ENCODE measurements at places on chromosomes 11 and 22.

DNA sequence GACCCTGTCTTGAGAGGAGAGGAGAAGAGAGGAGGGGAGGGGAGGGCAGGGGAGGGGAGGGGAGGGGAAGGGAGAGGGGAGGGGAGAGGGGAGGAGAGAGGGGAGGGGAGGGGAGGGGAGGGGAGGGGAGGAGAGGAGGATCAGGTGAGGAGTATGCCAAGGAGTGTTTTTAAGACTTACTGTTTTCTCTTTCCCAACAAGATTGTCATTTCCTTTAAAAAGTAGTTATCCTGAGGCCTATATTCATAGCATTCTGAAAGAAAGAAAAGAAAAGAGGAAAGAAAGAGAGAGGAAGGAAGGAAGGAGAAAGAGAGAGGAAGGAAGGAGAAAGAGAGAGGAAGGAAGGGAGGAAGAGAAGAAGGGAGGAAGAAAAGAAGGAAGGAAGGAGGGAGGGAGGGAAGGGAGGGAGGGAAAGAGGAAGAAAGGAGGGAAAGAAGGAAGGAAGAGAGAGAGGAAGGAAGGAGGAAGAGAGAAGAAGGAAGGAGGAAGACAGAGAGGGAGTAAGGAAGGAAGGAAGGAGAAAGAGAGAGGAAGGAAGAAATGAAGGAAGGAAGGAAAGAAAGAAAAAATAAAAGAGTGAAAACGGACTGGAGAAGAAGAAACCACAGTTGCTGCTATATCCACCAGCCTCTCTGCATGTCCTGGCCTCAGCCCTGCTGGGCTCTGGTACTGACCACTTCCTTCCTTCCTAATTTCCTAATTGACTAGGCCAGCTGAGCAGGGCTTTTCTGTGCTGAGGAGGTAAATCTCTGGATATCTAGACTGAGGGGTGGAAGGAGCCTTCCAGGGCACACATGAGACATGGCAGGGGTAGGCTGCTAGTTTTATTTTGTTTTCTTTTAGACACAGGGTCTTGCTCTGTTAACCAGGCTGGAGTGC is 1.1 kb upstream of the SAA1 start:
- DNase-seq, result no peak

- no peak for DNase-seq
These were observed 31.2 kb upstream of the C11orf87 start for GRCh38 chr11:109390752-109391151.

DNA sequence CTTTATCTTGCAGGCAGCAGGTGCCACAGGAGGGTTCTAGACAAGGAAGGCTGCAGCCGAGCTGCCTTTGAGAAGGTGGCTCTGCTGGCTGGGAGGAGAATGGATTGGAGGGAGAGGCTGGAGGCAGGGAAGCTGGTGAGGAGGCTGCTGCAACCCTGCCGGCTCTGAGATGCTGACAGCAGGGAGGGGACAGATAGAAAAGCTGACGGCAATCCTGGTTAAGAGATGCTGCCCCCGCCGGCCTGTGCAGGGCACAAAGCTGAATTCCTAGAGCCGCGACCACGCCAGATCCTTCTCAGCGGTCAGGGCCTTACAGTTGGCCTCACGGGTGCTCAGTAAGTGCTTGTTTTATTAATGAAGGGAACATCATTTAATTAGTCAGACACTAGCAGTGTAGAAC is 105.4 kb downstream of the CACNA1I start:
- no peak for DNase-seq

DNA sequence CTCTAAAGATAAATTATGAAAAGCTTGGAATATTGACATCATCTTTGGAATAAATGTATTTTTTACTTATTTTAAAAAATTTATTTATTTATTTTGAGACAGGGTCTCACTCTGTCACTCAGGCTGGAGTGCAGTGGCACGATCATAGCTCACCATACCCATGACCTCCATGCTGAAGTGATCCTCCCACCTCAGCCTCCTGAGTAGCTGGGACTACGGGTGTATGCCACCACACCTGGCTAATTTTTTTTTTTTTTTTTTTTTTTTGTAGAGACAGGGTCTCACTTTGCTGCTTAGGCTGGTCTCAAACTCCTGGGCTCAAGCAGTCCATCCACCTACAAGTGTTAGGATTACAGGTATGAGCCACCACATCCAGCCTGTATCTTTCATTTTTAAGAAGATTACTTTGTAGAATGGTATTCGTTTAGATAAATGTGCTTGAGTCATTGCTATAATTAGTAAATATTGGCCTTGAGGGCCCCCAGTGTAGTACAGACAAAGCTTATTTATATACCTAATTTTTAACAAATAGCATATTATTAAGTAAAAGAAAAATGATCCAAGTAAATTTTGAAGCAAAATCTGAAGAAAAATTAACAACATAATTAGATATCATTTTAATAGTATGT is 8.5 kb downstream of the SWAP70 start:
- no peak for DNase-seq

GRCh38 chr11:69905611-69906452 is 86.6 kb upstream of the FGF3 start:
- no peak for DNase-seq

GRCh38 chr11:11414996-11415395 is 61.9 kb upstream of the CSNK2A3 start:
- DNase-seq, result no peak

GRCh38 chr11:19866521-19866920 is 153.9 kb downstream of the NAV2 start:
- no peak for DNase-seq

GRCh38 chr22:21628386-21629254 is 1.2 kb downstream of the YDJC start:
- DNase-seq, result no peak

DNA sequence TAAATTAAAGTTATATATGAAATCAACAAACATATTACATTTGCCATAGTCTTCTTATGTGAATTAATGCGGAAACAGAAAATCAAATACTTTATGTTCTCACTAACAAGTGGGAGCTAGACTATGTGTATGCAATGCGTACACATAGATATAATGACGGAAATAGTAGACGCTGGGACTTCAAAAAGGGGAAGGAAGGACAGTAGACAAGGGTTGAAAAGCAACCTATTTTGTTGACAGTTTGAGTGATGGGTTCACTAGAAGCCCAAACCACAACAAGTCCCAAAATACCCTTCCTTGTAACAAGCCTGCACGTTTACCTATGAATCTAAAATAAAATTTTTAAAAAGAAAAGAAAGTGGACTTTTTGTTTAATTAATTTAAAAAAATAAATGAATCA is 430.8 kb upstream of the CNTN5 start:
- DNase-seq, result no peak

- peak; percentile 31 for DNase-seq
These were observed 446 bp downstream of the VSTM5 start for GRCh38 chr11:93849751-93850593.

- no peak for DNase-seq
These were observed 18.3 kb downstream of the SLC5A12 start for GRCh38 chr11:26703411-26704191.

DNA sequence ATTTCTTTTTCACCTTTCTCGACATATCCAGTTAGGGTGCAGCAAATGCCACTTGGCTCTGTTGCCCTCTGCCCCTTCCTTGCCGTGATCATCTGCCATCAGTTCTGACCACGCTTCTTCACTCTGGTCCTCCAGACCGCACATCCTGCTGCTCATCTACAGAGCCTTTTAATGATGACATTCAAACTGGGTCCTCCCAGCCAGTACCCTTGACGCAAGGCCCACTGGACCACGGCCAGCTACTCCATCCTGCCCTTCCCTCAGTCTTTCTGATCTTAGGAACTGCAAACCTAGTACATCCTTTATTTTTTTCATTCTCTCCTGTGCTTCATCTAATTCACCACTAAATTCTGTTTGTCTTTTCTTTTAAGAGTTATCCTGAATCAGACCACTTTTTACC is 551.8 kb downstream of the NTM start:
- no peak for DNase-seq

- DNase-seq, result no peak
These were observed 50.8 kb upstream of the ADORA2A start for GRCh38 chr22:24376586-24376985.

GRCh38 chr22:46229701-46230100 is 20.4 kb downstream of the CDPF1 start:
- no peak for DNase-seq

GRCh38 chr22:23210428-23211170 is 30.3 kb downstream of the BCR start:
- no peak for DNase-seq

DNA sequence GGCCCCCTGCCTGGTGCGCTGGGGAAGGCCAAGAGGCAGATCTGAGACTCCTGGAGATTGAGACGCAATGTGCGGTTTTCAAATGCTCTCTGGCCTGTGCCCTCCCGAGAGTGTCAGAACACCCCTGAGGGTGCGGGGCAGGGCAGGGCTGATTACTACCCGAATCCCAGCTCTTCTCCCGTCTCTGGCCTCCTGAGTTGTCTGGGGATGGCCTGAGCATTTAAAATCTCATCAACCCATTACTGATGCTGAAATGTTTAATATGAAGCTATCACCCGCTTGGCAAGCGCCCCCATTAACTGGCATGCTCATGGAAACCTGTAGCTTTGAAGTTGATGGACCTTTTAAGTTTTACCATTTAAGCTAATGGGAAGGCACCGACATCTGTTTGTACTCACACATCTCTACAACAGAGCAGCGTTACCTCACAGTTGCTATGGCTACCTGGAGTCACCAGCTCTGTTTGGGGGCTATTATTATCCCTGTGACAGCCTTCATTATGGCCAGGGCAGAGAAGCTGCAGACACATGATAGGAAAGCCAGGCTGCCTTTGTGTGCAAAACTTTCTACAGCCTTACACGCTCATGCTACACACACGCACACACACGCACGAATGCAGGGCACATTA is 3.6 kb upstream of the MB start:
- peak; percentile 71 for DNase-seq

GRCh38 chr11:12125609-12126149 is 15.3 kb downstream of the MICAL2 start:
- no peak for DNase-seq
